ENCODE measurements at places on chromosomes 4 and X. TPM values are rescaled to one million over a fixed set of nuclear protein-coding genes. Genes with fewer than 3 reads are reported as not detected.

Gene STBD1
- polyA plus RNA-seq, result 0.15 TPM

DNA sequence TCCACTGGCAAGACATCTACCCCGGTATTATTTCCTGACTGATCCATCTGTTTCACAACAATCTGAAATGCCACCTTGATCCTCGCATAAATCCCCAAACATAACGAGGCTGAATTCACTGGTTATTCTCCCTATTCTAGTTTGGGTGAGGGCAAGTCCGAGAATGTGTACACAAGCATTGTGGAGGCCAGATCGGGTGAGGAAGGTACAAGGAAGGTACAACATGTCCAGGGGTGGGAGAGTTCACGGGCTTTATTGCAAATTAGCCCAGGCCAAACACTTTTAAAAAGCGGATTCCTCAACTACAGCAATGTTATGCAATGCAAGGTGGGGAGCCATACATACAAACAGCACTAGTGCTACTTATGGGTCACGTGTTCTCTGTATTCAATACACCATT is 82.0 kb upstream of the STS start:
- no peak for DNase-seq

GRCh38 chr4:189032606-189033338 is 893.5 kb downstream of the TRIML1 start:
- DNase-seq, result no peak

Gene GRIA3
- 0.48 TPM for polyA plus RNA-seq

Gene FAM9B
- not detected for polyA plus RNA-seq

DNA sequence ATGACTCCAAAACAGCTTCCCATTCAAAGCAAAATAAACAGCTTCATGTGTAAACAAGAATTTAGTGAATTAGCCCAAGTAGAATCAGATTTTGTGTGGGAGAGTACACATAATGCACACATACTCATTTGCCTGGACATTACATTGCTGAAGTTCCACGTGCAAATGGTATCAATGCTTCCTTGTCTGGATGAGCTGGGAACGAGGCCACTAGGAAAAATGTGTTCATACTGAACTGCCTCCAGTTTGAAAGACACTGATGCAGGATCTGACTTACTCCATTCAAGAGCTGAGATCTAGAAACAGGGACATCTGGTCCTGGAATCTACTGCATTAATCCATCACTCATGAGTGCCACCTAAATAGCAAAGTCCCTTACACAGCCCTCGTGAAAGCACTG is 228.0 kb downstream of the APBB2 start:
- DNase-seq, result no peak

Gene NKRF
- 8.4 TPM for polyA plus RNA-seq

- peak; percentile 74 for DNase-seq
Observed at GRCh38 chr4:73606465-73606974, 13.7 kb downstream of the RASSF6 start.

- no peak for DNase-seq
Observed at GRCh38 chr4:188854436-188854835, 715.2 kb downstream of the TRIML1 start.

DNA sequence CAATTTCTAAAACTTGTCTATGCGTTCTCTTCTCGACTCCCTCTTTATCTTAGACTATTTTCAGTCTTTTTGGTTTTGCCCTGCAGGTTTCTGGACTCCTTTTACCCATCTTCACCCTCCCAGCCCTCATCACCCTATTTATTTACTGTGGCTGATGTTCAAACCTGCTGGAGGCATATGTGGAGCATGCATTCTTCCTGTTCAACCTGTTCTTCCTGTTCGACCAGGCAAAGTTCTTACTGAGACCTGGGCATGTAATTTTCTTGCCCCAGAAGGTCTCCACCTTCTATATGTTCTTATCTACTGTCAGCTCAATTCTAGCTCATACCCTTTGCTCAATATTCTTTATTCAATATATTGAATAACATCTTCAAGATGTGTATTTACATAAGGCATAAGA is 69.4 kb upstream of the AGA start:
- DNase-seq, result no peak

GRCh38 chr4:7021930-7022664 is 21.1 kb upstream of the TADA2B start:
- no peak for DNase-seq

DNA sequence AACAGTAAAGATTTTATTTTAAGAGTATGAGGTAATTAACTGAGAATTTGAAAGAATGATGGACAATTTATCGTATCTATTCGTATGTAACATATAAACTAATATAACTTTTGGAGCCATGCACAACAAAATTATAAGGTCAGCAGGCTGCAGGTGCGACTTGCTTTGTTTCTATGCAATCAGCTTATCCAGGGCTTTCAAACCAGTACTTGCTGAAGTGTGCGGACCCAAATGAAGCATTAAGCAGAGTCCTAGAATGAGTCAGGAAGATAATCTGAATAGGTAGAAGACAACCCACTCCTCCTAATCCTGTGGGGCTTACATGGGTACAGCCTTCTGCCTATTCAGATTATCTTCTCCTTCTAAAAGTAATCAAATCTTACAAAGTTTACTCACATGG is 2.1 kb downstream of the NSD2 start:
- DNase-seq, result no peak

DNA sequence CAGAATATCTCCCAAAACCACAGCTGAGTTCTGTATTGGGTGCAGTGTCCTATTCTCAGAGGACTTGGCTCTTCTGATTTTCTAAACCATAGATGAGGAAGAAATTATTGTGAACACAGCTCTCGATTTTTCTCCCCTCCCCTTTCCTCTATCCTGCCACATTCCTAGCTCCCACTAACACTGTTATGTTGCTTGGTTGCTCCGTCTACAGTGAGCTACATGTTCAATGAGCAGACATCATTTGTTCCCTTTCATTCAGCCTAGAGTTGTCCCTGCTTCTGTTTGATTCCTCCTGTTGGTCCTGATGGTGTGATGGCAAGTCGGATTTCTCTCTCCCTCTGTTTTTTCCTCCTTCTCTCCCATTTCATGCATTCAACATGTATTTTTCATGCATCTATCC is 65.9 kb downstream of the DIPK2B start:
- no peak for DNase-seq

- DNase-seq, result no peak
Observed at GRCh38 chrX:17380221-17380620, 5.2 kb downstream of the NHS start.

DNA sequence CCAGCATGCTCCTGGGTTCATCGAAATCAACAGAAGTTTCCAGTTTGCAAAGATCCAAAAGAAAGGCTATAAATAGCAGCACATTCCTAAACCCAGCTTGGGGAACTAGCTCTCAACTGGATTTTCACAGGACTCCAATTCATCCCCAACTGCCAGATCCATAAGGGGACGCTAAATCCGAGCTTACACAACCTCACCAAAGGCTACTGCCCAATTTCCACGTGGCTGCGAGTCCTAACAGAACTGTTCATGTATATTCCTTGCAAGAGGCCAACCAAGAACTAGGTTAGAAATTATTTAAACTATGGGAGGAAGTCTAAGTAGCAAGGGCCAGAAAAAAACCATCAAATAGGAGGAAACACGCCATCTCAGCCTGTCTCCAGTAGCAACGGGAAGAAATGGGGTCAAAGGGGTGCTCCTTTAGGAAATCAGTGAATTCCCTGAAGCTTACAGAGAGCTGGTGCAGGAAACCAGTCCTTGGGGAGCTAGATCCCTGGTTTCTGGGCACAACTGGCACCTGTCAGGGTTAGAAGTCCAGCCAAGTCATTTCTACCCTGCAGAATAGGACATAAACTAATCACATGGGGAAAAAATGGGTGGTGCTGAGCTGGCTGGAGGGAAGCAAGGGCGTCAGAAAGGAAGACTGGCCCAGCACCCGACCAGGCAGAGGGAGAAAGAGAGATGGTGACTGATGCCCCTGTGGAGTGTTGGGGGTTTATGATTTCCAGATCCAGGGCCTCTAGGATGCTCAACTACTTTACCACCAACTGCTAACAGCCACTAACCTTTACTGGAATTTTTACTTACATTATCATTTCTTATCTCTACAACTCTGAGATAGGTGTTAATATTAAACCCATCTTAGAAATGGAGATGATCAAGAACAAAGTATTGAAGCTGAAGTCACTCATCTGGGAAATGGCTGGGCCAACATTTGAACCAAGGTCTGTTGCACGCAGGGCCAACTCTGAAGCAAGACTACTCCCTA is 20.5 kb downstream of the RELL1 start:
- DNase-seq, result no peak

DNA sequence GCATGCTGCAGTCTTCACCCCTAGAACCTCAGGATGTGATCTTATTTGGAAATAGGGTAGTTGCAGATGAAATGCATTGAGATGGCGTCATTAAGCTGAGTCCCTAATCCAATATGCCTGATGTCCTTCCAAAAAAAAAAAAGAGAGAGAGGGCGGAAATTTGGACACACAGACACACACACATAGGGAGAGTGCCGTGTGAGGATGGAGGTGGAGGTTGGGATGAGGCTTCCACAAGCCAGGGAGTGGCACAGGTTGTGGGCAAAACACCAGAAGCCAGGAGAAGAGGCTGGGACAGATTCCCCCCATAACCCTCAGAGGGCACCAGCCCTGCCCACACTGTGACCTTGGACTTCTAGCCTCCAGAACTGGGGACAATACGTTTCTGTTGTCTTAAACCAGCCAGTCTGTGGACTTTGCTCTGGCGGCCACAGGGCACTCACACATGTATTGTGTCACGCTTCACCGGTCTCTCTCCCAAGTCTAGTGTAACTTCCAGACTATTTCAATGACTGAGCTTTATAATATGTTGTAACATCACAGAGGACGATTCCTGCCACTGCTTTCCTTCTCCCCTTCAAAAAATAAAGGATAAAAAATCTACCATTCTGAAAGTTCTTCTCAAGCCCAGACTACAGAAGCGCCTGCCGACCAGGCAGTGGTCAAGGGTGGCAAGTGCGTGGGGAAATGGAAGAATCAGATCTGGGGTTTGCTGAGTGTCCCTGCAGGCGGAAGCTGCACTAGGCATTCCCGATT is 35.8 kb upstream of the MAN2B2 start:
- DNase-seq, result no peak

Gene ANK2
- 3.1 TPM for polyA plus RNA-seq

DNA sequence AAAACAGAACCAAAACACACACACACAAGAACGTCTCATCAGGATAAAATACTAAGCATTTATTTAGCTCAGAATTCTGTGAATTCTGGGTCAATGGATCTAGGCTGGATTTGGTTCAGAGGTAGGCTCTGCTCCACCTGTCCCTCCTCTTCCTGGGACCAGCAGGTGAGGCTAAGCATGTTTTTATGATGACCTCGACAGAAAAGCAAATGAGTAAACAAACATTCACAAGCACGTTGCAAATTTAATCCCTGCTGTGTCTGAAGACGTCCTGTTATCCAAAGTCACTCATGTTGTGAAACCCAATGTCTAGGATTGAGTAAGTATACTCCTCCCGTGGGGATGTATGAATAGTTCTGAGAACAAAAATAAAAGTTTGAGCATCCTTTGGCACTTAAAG is 371.4 kb upstream of the TECRL start:
- DNase-seq, result no peak

Gene GRIA2
- not detected for polyA plus RNA-seq

DNA sequence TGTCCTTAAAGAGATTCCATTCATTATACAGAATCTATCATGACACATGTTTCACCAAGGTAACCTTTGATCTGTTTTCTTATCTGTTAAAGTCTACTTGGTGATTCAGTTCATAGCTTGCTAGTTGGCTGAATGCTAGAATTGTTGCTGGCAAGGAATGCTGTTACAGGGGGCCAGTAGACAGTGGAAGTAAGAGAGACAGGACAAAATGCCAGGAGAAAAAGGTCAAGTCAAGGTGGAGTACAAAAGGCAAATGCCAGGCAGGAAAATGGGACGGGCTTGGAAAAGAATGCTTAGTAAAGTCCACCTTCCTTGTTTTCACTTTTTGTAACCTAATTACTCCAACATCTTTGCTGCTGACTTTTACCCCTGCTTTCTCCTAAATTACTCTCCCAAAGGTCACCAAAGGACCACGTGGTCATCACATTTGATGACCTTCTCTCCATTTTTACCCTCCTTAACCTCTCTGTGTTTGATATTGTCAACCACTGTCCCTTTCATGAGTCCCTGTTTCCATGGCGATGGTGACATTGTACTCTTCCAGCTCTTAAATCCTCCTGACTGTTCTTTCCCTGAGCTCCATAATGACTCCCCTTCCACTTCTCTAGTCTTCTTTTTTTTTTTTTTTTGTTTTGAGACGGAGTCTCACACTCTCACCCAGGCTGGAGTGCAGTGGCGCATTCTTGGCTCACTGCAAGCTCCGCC is 24.5 kb upstream of the TAPT1 start:
- DNase-seq, result no peak

Gene ABCG2
- not detected for polyA plus RNA-seq

Gene PPEF2
- polyA plus RNA-seq, result not detected

DNA sequence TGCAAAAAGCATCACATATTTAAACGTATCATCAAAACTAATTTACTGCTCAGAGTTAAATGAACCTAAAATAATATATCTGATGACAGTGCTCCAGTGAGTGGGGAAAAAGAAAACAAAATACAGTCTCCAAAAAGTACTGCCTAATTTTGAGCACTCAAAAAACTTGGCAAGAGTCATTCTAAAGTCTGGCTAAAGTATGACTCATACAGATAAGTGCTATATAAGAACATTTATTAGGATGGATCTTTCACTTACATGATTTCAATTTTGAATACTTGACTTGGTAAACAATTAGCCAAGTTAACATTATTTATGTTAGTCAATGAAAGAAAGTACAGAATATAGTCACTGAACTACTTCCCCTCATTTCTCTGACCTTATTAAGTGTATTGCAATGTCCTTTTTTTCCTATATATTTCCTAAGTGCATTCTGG is 27.2 kb downstream of the FBXO8 start:
- DNase-seq, result no peak

GRCh38 chrX:65772842-65773241 is 105.4 kb downstream of the MSN start:
- no peak for DNase-seq

Gene TRAM1L1
- not detected for polyA plus RNA-seq

- DNase-seq, result no peak
Observed at GRCh38 chr4:182928061-182928460, 10.9 kb upstream of the DCTD start.

- no peak for DNase-seq
Observed at GRCh38 chr4:76559236-76560071, 124.4 kb downstream of the SHROOM3 start.

Gene BMX
- polyA plus RNA-seq, result not detected

Gene KCNE5
- polyA plus RNA-seq, result 0.37 TPM

- DNase-seq, result no peak
Observed at GRCh38 chr4:147643616-147644015, 26.4 kb downstream of the TMEM184C start.

DNA sequence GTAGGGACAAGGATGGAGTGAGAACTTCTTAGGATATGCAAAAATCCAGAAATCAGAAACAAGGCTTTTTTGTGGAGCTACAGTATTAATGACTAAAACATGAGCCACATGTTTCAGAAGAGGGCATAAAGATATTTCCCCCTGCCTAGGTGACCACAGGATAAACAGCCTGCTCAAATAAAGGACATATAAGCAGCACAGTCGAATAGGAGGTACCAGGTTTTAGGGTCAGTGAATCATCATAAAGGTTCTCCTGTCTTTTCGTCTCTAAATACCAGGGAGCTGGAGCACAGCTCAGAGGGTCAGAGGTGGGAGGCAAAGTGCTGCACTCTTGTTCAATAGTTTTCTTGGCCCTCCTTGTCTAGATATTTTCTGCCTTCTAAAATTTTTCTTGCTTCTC is 211.9 kb upstream of the HS3ST1 start:
- DNase-seq, result no peak

Gene IKBKG
- 22.9 TPM for polyA plus RNA-seq

GRCh38 chr4:104942990-104943743 is 203.5 kb upstream of the TET2 start:
- DNase-seq, result peak; percentile 55

Gene ABCD1
- 1.6 TPM for polyA plus RNA-seq
